ENCODE measurements at places on chromosomes 5 and 9.

- no peak for DNase-seq
Measured at GRCh38 chr5:55104036-55104772, 1.8 kb downstream of the GZMA start.

- DNase-seq, result no peak
Measured at GRCh38 chr5:864492-865167, 13.8 kb upstream of the ZDHHC11 start.

DNA sequence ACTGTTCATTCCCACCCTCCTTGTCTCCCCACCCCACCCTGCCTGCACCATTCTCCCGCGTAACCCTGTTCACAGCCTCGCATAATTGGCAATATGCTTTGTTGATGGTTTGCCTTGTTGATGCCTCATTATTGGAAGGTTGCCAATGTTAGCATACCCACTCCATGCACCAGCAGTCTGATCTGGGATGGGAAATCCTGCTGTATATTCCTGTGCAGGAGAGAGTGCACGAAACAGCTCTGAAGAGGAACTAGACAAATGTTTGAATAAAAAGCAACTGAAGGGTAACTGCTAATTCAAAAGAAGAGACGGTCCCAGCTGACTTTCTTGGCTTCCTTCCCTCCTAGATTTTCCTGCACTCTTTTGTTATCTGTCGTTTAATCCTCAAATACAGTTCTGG is 271.7 kb upstream of the TLE4 start:
- no peak for DNase-seq

GRCh38 chr9:127065592-127065991 is 56.8 kb downstream of the ANGPTL2 start:
- no peak for DNase-seq

DNA sequence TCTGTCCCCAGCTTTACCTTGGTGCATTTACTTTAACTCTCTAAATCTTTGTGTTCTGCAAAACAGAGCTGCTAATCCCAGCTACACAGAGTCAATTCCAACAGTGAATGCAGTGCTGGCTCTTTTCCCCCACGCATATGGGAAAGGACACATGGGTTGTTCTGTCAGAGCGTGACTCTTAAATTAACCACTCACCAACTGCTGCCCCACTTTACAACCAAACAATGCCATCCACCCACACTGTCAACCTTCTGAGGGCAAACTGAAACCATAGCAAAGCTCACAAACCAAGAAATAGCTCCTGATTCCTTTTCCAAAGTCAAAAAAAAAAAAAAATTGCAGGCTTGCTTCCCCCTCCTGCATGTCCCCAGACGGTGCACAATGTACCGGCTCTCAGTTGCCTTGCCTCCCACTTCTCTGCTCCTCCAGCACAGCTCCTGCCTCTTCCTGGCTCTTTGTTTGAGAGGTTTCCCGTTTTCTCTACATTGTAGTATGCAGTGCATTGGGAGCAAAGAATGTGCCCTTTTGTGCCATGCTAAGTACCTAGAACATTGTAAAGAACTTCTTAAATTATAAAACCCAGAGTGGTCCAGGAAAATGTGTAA is 151.5 kb upstream of the DAPK1 start:
- DNase-seq, result no peak

- no peak for DNase-seq
Measured at GRCh38 chr5:134079748-134080581, 34.5 kb upstream of the TCF7 start.

Measured in AG04449 (cell line).